Epithelial cell of proximal tubule (primary cell): ENCODE measurements at places on chromosomes 16 and 17. TPM values are rescaled to one million over a fixed set of nuclear protein-coding genes. Genes with fewer than 3 reads are reported as not detected.
A peak's percentile ranks its signal among the peaks of the same experiment; 100 is the strongest.

DNA sequence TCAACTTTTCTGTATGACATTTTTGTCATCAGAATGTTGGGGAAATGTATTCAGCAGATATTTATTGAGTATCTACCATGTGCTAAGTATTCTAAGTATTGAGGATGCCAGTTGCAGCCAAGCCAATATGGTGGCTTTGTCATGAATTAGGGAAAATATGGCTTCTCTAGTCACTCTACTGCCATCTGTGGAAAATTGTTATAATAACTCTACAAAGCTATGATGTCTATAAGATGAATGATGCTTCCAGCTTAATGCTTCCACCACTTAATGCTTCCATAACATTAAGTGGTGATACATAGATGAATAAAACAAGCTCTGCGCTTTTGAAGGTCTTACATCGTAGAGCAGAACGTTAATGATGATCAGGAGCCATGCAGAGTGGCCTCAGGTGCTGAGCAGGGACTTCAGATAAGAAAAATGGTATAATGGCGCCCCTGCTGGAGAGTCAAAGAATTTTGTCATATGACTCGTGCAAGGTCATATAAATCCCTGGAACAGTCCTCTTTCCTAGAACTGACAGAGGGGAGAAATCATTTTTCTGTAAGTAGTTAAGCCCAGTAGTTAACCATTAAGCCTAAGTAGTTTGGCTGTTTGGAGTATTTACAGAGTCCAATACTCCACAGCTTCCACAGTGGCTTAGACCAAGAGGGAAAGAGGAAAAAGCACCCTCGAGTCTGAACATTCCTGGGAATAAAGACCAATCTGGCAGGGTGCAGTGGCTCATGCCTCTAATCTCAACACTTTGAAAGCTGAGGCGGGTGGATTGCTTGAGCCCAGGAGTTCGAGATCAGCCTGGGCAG is 2.7 kb upstream of the TMIGD1 start:
- DNase-seq, result peak; percentile 91

GRCh38 chr16:35552763-35553162 is 2093.4 kb downstream of the TP53TG3F start:
- no peak for DNase-seq

- DNase-seq, result no peak
Measured at GRCh38 chr16:56872863-56873391, 7.9 kb downstream of the SLC12A3 start.

Gene MYCBPAP
- total RNA-seq, result 0.58 TPM in 1 of 2 replicates, not detected in the other

DNA sequence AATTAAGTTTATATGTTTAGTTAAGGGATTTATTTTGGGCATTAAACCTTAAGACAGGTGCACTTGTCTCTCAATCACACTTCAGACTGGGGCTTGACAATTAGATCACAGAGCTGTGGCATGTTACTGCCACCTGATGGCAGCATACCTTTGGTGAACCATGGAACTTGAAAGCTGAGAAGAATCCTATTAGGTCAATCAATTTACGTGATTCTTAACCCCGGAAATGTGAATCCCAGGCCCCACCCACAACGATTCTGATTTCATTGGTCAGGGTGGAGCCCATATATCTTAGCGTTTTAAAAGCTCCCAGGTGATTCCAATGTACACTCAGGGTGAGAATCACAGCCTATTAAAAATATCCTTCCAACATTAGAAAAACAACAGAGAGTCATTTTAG is 91.0 kb downstream of the GSG1L start:
- DNase-seq, result peak; percentile 10

Gene KRTAP9-1
- not detected in 2 replicates for total RNA-seq

GRCh38 chr17:42101513-42102292 is 3.4 kb upstream of the ZNF385C start:
- no peak for DNase-seq

DNA sequence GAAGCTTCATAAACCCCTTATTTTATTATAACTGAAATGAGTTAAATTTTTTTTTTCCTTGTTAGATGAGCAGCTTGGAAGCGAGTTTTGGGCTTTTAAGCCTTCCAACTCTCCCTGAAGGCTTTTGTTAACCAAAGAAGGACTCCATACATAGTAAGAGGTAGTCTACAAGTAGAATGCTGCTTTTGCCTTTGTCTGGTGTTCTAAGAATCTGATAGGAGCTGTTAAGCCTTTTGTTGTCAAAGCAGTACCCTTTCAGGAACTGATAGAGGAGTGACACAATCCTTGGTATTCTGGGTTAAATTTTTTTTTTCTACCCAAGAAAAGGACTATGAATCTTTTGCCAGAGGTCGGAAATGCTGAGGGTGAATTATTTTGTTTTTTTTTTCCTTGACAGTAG is 26.1 kb downstream of the MAP2K4 start:
- no peak for DNase-seq

DNA sequence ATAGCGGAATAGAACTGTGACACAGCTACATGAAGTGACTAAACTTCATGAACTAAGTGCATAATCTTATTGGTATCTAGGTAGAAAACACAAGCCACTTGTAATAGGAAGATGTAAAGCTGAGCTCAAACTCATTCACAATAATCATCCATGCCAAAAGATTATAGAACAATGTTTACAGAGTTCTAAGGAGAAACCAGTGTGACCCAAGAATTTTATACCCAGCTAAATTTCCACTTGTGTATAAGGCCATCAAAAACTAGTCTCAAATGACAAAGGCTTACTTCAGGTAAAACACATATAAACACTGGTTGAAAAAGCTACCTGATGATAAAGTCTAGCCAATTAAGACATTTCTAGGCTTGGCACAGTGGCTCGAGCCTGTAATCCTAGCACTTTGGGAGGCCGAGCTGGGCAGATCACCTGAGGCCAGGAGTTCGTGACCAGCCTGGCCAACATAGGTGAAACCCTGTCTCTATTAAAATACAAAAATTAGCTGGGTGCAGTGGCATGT is 16.9 kb upstream of the CPD start:
- no peak for DNase-seq

Gene PPL
- total RNA-seq, result 9.1 and 21.0 TPM in 2 replicates
